T-cell (primary cell): ENCODE measurements at places on chromosomes 1 and 21.

DNA sequence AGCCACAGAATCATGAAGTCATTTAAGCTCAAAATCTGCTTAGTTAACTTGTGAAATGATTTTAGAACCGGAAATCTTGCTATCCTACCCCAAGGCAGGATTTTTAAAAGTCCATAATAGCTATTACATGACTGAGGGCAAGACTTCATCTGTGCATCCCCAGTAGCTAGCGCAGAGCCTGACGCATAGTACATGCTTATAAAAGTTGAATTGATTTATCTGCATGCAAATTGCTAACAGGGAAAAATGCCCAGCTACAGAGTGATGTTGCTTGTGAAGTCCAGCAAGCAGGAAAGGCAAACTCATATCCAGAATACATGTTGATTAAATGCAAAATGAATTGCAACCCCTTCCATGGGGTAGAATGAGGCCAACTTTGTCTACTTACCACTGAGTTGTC lies 8.1 kb upstream of the MAP1LC3C start:
- DNase-seq = no peak

GRCh38 chr1:34763142-34763781 lies 3.7 kb downstream of the GJB4 start:
- no peak for DNase-seq

- DNase-seq = no peak
These were observed 138.3 kb downstream of the APP start for GRCh38 chr21:26032263-26032662.

DNA sequence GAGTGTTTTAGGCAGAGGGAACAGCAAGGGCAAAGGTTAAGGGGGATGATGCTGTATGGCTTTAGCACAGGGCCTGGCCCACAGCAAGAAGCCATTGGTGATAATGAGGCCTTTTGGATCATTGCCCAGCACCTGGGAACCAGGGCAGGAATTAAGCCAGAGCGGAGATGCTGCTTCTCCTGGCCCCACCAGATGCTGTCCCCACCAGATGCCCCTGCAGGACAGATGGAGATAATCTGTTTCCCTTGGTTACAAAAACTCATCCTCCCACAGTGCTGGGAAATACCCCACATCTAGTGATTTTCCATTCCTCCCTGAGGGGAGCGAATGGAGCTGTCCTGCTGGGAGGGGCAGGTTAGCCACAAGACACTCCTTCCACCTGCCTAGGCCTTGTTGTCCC lies 18.8 kb downstream of the OPRD1 start:
- no peak for DNase-seq

DNA sequence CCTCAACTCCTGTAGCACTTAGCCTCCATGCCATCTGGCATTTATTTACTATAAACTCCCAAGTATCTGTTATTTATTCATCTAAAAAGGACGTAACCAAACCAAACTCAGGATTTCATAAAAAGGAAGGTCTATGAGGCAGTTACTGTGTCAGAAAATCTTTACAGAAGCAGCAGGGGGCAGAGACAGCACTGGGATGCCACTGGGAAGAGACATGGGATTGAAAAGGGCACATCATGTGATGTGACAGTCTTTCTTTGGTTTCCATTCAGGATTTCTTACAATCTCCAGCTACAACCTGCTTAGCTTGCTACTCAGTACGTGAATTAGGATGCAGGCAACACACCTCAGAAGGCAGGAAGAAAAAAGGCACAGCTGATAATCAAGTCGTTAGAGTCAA lies 31.2 kb downstream of the SPRTN start:
- DNase-seq = no peak

GRCh38 chr1:205266611-205267305 lies 39.0 kb downstream of the TMCC2 start:
- no peak for DNase-seq
